ENCODE measurements at places on chromosomes 4 and X.

DNA sequence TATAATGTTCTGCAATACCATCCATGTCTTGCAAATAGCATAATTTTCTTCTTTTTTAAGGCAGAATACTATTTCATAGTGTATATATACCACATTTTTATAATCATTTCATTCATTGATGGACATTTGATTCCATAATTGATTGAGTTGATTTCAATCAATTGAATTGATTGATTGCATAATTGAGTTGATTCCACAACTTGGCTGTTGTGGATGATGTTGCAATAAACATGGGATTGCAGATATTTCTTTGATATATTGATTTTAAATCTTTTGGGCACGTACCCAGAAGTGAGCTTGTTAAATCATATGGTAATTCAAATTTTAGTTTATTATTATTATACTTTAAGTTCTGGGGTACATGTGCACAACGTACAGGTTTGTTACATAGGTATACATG lies 232.8 kb downstream of the GALNTL6 start:
- DNase-seq, result no peak

DNA sequence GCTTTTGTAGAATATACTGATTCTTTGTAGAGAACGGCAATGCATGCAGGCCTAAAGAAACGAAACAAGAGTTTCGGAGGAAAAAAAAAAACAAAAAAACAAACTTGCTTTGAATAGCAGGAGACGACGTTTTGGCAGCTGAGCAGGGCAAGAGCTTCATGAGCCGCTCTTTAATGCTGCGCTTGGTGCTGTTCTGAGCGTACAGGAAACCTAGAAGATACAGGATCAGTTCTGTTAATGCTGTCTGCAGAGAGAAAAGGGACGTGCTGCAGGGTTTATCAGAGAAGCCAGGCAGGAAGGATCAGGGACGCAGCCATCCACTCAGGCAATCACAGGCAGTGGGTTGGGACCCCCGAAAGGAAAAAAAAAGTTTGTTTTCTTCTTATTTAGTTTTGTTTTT lies 182.2 kb downstream of the PACRGL start:
- DNase-seq, result no peak

DNA sequence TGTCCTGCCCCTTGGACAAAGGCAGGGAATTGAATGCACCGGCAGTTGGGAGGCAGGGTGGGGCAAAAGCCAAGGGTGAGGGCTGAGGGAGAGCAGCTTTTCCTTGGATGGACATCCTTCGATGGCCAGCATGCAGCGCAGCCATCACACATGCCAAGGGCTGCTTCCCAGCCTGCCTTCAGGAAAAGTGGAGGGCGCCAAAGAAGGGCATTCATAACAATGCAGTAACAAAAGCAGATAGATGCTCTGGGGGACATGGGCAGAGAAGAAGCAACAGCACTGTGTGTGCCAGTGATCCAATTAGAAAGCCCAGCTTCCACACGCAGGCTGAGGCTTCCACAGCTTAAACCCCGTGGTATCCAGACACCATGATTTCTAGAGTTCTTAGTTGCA lies 71.5 kb downstream of the TSPAN5 start:
- no peak for DNase-seq

DNA sequence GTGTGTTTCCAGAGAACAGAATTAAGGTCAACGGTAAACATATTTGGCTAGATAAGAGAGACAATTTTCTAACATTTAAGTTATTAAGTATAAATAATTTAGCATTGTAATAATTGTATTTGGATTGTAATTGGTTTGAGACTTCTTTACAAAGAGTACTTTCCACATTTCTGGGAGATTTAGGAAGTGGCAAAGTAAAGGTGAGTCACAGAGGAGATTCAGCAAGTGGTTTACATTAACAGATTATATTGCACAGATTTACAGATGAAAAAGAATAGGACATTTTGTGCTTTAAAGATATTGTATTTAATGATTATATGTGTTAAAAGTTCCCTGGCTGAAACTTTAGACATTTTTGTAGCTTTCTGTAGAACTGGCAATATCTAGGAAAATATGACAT lies 584.4 kb upstream of the AADAT start:
- DNase-seq, result no peak
